ENCODE measurements at places on chromosomes 13 and 19.
A peak's percentile ranks its signal among the peaks of the same experiment; 100 is the strongest.

DNA sequence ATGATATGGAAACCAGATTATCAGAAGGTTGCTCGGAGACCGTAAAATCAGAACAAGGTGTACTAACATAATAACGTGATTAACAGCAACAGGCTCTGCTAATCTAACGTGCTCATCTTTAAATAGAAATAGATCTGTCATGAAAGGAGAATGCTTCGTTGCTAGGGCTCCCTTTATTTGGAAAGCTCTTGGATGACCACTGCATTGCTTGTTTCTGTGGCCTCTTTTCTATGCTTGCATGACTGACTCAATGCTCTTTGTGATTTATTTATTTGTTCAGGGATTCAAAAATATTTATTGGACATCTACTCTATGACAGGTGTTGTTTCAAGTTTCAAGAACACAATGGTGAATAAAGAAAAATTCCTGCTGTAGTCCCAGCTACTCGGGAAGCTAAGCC is 22.3 kb upstream of the ZDHHC20 start:
- no peak for DNase-seq

DNA sequence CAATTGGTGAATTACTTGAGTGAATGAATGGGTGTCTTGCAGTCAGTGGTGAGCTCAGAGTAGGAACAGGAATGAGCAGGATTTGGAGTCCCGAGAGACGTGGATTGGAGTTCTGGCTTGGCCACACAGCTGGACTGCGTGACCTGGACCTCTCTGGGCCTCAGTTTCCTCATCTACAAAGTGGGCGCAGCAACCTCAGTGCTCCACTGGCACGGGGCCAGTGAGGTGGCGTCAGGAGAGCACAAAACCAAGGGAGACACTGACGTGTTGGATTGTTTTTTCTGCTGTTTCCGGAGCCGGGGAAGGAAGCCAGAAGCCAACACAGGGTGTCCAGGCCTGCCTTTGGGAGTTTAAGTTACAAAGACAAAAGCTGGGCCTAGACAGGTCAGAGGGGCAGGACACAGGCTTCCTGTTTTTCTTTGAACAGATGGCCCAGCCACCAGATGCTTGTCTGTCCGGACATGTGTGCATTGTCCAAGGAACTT is 6.5 kb upstream of the DOCK6 start:
- peak; percentile 73 for DNase-seq

DNA sequence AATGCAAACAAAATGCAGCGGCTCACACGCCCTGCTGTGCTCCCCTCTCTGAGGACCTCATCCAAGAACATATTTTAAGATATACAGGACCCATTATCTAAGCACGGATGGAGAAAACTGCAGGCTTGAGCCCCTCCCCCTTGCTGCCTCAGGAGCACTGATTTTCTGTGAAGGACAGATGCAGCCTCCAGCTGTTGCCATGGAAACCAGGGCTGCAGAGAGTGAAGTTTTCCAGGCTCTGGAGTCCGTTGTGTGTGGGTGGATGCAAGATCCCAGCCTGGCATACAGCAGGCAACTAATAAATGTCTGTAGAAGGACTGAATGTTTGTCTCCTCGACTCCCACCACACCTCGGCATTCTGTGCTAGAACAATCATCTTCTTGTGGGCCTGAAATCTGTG is 105.6 kb upstream of the PEG3 start:
- DNase-seq = no peak

- no peak for DNase-seq
These were observed at the start of gene KISS1R for GRCh38 chr19:917323-918151. KISS1R (plus strand) TSS chr19:917333; CDS start chr19:917503, 170 bp downstream.
